ENCODE measurements at places on chromosomes 5 and 9.

- DNase-seq: no peak
These were observed 177.5 kb downstream of the PDE4D start for GRCh38 chr5:59716029-59716428.

DNA sequence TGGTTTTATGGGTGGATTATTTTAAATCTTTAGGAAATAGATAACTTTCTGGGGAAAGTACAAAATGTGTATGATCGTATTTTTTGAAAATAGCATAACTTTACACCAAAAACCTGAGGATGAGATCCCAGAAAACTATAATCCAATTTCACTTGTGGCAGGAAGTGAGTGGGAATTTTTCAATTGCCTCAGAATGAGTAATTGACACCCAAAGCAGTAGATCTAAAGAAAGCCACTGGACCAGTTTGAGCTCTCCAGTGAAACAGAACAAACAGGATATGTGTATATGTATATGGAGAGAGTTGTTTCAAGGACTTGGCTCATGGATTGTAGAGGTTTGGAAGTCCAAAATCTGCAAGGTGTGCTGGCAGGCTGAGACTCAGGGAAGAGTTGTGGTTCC is 109.2 kb upstream of the SHB start:
- DNase-seq: no peak

GRCh38 chr5:88113429-88113828 is 155.2 kb downstream of the TMEM161B start:
- no peak for DNase-seq

- no peak for DNase-seq
These were observed 5.2 kb downstream of the ANKDD1B start for GRCh38 chr5:75616371-75616881.

DNA sequence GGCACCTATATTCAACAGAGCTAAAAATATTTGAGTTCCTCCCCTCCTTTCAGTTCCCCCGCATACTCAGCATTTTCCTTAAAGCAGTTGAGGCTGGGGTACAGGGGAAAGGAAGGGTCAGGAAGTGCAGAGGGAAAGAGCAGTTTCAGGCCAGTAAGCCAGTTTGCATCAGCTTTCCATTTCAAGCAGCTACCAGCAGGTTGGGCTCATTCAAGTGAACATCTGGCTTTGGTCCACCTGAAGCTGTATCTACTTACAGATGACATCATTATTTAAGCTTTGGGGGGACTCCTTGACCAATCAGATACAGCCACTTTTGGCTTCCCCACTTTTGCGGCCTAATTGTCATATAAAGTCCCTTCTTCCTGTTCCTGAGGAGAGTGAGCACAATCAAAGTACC is 8.2 kb upstream of the ACO1 start:
- DNase-seq: no peak

DNA sequence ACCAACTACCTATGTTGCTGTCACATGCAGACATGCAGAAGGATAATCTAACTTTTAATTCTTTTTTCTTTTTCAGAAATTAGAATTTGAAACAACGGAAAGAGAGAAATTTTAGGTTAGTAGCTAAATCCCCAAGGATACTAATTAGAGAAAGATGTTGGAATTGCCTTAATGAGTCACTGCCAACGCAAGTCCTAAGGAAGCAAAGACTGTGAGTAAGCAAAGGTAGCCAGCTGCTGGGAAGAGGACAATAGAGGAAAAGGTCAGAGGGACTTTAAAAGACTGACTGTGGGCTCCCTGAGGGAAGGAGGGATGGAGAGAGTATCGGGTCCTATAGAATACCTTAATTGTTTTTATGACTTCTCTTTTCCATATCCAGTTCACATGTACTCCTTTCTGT is 461.9 kb upstream of the PAPPA start:
- no peak for DNase-seq

DNA sequence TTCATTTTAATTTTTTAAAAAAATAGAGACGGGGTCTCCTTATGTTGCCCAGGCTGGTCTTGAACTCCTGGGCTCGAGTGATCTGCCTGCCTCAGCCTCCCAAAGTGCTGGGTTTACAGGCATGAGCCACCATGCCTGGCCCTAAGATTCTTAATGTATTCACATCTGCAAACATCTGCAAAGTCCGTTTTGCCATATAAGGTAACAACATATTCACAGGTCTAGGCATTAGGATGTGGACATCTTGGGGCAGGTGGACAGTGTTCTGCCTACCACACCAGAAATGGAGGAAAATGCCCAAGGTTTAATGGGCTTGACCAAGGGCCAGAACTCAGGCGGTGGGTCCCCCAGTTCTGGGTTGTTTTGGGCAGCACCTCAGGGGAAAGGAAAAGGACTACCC is 41.6 kb upstream of the VDAC1 start:
- DNase-seq: no peak

DNA sequence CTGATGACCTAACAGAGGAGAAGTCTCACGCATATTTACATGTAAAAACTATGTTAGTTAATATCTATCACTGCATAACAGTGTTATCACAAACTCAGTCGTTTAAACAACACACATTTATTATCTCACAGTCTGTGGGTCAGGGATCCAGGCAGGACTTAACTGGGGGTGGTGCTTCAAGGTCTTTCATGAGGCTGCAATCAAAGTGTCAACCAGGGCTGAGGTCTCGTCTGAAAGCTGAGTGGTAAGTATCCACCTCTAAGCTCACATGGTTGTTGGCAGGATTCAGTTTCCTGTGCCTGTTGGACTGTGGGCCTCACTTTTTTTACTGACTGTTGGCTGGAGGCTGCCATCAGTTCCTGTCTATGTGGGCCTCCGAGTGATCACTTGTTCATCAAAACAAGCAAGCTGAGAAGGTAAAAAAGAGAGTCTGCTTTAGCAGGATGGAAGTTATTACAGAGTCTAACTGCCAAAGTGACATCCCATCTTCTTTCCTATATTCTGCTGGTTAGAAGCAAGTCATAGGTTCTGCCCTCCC is 188.6 kb downstream of the CARTPT start:
- no peak for DNase-seq

DNA sequence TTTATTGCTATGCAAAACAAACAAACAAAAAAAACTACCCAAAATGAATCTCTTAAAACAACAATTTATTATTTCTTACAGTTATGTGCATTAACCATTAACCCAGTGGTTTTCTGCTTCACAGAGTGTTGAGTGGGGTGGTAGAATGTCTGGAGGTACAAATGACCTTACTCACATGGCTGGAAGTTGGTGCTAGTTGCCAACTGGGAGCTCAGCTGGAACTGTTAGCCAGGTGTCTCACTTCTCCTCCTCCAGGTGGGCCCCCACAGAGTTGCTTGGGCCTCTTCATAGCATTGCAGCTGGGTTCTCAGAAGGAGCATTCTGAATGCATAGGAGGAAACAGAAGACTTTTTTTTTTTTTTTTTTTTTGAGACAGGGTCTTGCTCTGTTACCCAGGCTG is 10.5 kb upstream of the B4GALT1 start:
- DNase-seq: no peak

GRCh38 chr9:135019224-135019623 is 68.2 kb upstream of the OLFM1 start:
- DNase-seq: no peak

DNA sequence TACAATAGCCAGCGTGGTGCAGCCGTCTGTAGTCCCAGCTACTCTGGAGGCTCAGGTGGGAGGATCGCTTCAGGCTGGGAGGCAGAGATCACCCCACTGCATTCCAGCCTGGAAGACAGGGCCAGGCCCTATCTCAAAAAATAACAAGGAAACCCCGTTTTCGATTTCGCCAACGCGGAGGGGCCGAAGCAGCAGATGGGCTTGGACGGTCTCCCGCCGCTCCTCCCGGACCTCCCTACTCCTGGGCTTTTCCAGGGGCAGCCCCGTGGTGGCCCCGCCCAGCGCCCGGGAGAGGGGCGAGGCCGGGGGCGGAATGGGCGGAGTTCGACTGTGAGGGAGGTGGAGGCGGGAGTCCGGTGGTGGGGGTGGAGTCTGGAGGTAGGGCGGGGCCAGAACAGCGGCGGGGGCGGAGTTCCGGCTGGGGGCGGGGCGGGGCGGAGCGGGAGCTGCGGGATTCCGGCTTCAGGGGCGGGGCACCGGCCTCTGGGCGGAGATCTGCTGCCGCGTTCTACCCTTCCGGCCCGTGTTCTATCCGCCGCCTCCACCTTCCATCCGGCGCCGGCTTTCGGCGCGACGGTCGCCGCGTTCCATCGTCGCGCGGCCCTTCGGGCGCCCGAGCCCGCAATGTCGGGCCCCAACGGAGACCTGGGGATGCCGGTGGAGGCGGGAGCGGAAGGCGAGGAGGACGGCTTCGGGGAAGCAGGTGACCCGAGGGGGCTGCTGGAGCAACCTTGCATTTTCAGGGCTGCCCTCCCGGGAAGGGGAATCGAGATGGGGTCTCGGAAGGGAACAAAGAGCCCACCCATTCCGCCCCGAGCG is at the start of gene BBLN:
Gene BBLN, plus strand, starts transcription at position 482 of the 819 bp plus-strand sequence. Its CDS starts 143 bp downstream, at position 625.
- peak; percentile 82 for DNase-seq

GRCh38 chr5:135829681-135830383 is 4.6 kb upstream of the SLC25A48 start:
- no peak for DNase-seq

- DNase-seq: no peak
These were observed 530.4 kb upstream of the PTPRD start for GRCh38 chr9:11142965-11143738.

DNA sequence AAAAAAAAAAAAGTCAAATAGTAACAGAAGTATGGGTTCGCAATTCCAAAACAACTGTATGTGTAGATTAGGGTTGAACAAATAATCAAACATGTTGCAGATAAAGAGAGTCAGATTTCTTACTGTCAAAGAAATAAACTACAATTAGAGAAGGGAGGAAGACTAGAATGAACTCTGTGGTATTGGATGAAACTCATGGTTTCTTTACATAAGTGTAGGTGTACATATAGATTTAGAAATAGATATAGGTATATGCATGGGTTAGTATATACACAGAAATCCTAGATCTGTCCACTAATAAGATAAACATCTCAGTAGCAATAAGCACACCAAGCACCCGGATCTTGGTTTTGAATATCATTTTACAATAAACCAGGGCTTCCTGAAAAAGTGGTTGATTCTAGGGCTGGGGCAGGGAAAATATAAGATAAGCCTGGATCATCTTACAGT is 21.3 kb downstream of the DTWD2 start:
- DNase-seq: no peak

GRCh38 chr5:123449424-123449974 is 26.3 kb upstream of the CEP120 start:
- no peak for DNase-seq

GRCh38 chr5:137024044-137024443 is 475.1 kb downstream of the SPOCK1 start:
- DNase-seq: no peak

DNA sequence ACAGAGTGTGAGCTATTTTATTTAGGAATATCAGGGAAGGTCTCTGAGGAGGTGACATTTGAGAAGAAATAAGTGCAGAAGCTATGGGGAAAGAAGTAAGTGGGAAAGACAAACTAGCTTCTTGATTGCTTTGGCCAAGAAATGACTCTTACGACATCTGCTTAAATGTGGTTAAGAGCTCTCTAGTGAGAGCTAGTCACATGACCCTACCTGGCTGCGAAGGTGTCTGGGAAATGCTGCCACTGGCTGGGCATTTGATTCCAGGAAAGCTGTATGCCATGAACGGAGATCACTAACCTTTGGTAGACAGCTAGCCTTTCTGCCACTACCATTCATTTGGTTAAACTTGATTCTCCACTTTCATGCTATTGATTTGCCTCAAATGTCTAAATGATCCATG is 80.1 kb downstream of the KIAA0825 start:
- DNase-seq: no peak

- no peak for DNase-seq
These were observed 21.3 kb upstream of the NCS1 start for GRCh38 chr9:130150779-130151382.

Measured in stimulated activated CD8-positive, alpha-beta memory T cell treated with anti-CD3 and anti-CD28 coated beads, Interleukin-7, amount 100 ng/mL, for 4 hours (primary cell).